Fibroblast of lung (primary cell): ENCODE measurements at places on chromosomes 13 and 19.

- DNase-seq, result peak; percentile 2
Observed at GRCh38 chr13:82147526-82147925, 1734.7 kb downstream of the SLITRK1 start.

DNA sequence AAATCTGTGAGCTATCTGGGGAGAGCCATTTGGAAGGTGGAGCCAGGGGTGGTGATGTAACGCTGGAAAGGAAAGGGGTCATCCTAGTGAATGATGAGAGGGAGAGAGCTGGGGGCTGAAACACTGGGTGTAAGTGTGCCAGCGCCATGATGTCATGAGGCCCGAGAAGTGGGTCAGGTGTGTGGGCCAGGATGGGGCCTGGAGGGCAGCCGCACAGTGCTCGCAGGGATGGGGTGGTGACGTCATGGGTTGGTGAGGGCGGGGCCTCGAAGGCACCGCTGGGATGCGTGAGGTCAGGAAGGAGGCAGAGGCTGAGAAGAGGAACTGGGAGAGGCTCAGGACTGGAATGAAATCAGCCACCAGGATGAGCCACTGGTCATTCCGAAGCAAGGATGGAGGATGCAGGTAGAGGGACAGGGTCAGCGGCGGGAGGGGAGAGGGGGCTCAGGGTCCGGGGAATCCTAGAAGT lies 4.4 kb downstream of the CCDC61 start:
- DNase-seq, result peak; percentile 34

DNA sequence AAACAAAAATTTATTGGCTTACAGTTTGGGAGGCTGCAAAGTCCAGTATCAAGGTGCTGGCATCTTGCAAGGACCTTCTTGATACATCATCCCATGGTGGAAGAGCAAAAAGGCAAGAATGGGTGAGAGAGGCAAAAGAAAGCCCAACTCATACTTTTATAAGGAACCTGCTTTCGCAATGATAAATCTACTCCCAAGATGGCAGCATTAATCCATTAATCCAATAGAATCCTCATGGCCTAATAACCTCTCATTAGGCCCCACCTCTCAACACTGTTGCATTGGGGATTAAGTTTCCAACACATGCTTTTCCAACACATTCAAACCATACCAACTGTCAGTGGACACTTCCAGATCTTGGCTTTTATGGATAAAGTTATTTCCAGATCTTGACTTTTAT lies 48.7 kb upstream of the ZNF507 start:
- DNase-seq, result no peak

DNA sequence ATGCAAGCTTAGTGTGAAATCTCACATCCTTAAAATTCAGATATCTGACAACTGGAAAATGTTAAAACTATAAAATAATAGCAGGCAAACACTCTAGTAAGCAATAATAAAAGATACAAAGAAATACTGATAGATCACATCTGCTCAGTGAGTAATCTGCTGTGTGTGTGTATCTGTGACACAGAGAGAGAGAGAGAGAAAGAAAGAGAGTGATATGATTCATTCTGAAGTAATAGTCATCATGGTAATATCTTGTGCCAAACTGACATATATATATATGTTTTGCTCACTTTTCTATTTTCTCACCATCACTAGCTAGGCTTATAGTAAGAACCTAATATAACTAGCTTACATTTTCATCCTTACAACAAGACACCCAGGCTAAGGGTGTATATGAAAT lies 288.0 kb upstream of the SLITRK6 start:
- DNase-seq, result peak; percentile 58

DNA sequence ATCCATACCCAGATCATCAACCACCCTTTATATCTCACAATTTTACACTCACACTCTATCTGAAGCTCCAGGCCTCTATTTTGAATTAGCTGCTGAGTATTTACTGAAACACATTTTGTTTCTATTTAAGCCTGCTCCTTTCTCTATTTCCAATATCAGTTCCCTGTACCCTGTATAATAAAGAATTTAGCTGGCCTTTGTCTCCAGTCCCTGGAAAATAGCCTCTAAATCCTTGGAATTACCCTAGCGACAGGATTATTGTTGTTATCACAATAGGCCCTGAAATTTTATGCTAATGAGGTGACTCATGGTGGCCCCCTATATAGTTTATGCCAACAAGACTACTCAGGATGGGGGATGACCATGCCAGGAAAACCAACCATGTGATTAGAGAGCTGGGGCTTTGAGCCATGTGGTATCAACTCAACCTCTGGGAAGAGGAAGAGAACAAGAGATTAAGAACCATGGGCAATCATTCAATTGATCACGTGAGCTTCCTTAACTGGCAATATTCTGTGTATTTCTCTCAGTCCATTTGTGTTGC lies 72.7 kb downstream of the KATNAL1 start:
- DNase-seq, result peak; percentile 43

- DNase-seq, result peak; percentile 18
Observed at GRCh38 chr19:56476651-56477428, at the start of gene ZNF667. TSS of gene ZNF667 (minus strand) at chr19:56477345. CDS start at chr19:56462370, 14,975 bp downstream.

GRCh38 chr19:12665671-12666264 lies 774 bp downstream of the MAN2B1 start:
- peak; percentile 14 for DNase-seq

GRCh38 chr13:28474491-28475134 lies 20.3 kb downstream of the FLT1 start:
- no peak for DNase-seq

DNA sequence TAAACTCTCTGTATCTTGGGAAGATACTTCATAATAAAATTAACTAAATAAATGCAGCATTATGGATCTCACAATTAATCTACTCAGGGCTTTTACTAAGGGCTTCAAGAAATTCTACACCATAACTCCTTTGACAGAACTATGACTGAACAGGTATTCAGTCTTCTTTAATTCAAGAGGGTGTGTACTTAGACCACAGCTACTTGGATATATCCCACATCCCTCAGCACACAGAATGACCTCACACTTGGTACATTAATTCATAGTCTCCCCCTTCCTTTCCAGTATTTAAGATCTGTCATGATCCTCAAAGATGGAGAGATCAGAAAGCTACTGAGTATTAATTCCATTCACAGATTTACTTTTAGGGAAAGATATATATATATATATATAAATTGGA lies 11.6 kb downstream of the DIAPH3 start:
- peak; percentile 64 for DNase-seq

- no peak for DNase-seq
Observed at GRCh38 chr13:91308299-91308698, 39.2 kb upstream of the MIR17HG start.

DNA sequence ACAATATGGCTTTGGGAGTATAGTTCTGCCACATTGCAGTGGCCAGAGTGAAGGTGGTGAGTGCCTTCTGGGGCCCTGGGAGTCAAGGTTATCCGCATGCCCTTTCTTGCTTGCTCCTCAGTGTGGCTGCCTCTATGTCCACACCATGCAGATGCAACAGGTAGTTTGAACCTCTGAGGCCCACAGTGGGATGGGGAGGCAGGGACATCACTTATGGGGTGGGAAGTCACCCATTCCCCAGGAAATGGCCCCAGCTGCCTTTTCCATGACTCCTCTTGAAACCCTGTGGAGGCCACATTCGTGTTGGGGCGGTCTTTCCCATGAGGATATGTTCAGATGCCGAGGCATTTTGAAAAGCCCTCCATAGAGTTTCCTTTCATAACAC lies 20.0 kb upstream of the ALOX5AP start:
- no peak for DNase-seq

DNA sequence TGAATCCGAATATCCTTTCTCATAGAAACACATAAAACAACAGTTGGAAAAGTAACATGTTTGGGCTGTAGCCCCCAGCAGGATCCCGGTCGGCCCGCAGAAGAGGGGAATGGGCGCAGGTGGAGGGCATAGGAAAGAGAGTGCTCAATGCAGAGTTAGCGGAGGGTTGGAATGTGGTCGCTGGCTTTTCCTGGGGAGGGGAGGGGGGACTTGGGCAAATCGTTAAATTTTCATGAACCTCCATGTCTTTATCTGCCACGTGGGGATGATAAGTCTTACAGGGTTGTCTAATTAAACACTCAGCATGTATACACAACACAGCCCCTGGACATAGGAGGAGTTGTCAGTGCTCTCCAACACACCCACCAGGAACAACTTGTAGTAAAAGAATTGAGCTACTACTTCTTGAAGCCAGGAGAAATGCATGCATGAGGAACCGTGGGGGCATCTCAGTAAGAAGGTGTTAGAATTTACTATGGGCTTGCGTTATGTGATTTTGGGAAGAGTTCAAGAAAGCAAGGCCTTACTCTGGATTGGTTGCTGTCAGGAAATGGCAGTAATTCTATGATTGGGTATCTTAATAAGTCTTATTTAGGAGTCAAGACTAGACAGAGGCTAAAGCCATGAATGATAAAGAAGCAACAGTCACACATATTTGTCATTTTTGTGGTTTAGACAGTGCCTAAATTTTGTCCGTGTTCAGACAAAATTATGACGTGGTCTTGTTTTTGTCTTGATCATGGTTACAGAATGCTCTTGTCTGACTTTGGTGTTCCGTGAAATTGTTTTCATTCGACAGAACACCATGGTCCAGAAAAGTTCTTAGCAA lies 671 bp upstream of the SLC46A3 start:
- peak; percentile 4 for DNase-seq

- no peak for DNase-seq
Observed at GRCh38 chr13:69580255-69580654, 527.4 kb upstream of the ATXN8OS start.

- peak; percentile 8 for DNase-seq
Observed at GRCh38 chr19:49413348-49413747, 9.9 kb downstream of the PTH2 start.

DNA sequence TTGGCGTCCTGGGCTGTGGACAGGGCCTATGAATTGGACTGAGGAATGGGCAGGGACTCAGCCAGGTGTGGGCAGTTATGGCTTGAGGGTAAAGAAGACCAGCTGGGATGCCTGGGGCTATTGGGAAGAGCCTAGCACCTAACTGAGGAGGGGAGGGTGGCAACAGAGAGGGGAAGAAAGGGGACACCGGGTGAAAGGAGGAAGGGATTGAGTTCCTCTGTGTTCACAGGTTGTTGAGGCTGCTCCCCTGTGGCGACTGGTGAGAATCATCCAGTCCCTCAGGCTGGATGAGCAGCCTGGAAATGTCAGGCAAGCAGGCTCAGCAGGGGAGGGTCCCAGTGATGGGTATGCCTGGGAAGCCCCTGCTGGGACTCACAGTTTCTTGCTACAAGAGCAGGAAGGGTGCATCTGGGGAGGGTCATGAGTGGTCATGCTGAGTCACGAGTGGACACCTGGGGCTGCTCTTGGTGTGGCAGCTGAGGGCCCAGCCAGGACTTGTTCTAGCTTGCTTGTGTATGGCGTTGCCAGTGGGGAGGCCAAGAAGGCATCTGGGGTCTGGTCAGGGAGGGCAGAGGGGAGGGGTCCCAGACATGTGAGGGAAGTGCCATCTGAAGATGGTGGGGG lies 1.4 kb downstream of the ZNF324 start:
- DNase-seq, result no peak

DNA sequence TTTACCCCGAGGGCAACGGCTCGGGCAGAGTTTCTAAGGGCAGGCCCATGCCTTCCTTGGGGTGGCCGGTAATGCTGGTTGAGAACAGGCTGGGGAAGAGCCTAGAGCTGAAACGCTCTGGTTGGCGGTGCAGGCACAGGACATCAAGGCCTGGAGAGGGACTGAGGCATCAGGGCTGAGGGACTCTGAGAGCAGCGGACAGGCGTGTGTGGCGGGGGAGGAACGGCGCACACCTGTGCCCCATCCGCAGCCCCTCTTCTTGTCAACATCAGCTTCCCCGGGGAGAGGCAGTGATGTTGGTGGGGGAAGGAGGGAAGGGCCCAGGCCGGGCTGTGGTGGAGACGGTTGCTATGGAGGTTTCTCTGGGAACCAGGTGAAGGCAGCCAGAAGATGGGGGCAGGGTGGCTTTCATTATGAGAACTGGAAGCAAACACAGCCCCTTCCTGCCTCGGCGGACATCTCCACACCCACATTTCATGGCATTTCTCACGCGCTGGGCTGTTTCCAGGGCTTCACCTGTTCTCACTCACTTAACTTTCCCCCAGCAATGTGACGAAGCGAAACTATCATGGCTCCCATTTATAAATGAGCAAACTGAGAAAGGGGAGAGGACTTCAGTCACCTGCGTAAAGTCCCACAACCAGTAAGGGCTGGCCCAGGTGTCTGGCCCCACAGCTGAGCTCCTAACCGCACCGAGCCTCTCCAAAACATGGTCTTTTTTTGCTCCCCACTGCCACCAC lies 8.2 kb upstream of the ATF5 start:
- DNase-seq, result no peak

DNA sequence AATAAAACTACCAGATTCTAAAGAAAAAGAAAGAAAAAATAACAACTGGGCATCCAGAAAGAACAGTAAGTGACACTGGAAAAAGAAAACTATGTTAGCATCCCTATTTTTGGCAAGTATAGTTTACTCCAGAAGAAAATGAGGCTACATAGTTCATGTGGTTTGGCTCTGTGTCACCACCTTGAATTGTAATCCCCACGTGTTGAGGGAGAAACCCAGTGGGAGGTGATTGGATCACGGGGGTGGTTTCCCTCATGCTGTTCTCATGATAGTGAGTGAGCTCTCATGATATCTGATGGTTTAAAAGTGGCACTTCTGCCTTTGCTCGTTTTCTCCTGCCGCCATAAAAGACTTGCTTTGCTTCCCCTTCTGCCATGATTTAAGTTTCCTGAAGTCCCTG lies 76.9 kb downstream of the ITGBL1 start:
- peak; percentile 77 for DNase-seq

- no peak for DNase-seq
Observed at GRCh38 chr19:36040495-36040894, 7.8 kb upstream of the CLIP3 start.

DNA sequence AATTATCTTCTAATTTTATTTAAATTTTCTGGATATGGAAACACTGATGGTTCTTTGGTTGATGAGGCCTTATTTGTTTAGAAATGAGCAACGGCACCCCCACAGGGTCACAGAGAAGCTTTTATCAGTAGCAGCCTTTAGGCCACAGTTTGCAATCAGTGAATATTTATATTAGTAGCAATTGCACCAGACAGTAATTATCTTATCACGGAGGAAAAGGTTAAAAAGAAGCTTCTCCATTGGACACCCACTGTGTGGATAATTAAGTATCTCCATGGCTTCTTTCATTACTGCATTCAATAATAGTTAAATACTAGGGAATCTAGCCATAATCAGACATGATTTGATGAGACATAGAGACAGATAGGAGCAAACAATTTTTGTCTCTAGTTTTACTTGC lies 2099.2 kb upstream of the PCDH20 start:
- no peak for DNase-seq

DNA sequence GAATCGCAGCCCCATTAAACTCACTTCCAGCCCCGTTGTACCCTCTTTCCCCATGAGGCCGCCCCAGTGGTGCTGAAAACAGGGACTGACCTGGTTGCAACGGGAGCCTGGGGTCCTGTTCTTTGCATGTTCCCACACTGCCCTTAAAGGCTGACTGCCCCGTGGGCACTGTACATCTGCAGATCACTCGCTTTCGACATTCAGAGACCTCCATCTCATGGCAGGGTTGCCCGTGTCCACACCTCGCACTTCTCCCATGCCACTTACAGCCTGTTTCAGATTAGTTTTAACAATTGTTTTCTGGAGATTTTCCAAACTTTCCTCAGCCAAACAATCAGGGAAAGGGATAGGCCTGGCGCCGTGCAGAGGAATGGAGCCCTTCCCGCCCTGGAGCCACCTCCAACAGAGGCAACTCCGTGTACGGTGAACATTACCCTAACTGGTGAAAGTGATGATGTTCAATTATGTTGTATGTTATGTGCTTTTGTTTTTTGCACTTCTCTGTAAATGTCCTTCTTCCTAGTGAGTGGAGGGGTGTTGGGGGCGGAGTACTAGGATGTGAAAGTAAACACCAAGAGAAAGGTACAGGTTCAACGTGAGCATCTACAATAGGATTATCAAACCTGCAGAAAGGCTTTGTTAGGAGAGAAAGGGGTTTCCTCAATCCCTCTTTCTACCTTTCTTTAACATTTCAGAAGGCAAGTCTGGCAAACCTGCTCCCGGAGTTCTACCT lies 262.8 kb downstream of the FOXO1 start:
- no peak for DNase-seq
